Stimulated activated CD4-positive, alpha-beta T cell treated with anti-CD3 and anti-CD28 coated beads, Interleukin-4, amount 100 ng/mL, for 48 hours (primary cell): ENCODE measurements at places on chromosomes 3 and 15.

DNA sequence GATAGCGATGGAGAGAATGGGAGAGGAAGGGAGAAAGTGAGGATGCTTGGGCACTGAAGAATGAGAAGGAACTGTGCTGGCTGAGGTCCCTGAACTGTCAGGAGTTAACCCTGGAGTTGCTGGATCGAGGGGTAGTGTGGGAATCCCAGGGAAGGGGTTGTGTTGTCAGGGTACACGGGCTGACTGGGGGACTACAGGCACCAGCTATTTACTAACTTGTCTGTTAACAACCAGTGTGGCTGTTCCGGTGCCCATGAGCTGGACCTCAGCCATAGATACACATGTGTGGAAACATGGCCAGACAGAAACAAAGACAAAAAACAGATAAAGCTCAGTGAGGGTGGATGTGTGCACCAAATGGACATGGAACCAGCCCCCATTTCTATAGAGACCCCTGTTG lies 55.1 kb downstream of the GASK1A start:
- DNase-seq = no peak

- no peak for DNase-seq
Measured at GRCh38 chr3:186219211-186219638, 110.3 kb upstream of the ETV5 start.

DNA sequence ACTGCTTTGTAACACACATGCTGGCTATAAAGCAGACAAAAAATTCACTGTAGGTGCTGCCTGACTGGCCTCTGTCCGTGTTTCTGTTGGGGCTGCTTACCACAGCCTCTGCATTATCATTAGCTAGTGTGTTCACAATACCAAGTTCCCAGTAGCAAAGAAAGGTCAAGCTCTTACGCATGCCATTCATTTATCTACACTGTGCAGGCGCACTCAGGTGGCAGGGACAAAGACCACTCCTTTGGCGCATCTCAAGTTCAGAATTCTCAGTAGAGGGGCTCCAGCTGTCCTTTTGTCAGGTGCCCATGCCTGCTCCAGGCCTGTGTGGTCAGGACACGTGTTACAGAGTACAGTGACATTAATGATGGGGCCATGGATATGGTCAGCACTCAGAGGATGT lies 22.3 kb downstream of the MLH1 start:
- DNase-seq = no peak

DNA sequence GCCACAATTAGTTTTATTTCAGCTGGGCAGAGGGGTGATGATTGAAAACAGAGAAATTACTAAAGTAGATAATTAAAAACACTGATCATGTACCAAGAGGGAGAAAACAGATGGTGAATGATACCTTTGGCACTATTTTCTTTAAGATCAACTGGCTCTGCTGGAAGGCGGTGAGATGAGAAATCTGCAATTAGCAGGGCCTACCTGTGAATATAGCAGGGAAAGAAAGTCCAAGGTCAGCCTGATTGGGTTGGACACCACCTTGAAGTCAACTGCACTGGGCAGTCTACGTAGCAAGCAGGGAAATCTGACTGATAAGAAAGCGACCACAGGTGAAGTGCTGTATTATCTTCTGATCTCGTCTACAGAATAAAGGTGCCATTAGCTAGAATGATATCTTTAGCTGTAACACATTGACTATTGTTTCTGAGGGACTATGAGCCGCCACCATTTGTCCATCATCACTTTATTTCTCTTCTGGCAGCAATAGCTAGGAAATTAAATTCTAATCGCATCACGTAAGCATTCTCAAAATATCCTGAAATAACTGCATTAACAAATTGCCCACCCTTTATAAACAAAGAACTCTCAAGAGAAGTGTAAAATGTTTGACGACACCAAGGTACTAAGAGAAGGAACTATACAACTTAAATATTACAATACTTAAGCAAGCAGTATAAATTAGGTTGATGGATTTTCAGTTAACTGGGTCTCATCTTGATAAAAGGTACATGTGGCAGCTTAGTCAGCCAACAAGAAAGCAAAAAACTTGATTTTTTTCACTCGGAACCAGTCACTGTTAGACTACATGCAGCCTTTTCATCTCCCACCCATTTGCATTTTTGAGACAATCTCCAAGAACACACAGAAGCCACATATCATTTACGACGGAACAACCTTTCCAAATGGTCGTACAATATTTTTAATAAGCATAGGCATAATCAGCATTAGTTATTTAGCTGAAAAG lies 1.3 kb downstream of the NEDD4 start:
- no peak for DNase-seq

GRCh38 chr15:58043192-58043903 lies 22.2 kb downstream of the ALDH1A2 start:
- DNase-seq = peak; percentile 19

GRCh38 chr15:89514596-89515406 lies 18.4 kb upstream of the RHCG start:
- no peak for DNase-seq

DNA sequence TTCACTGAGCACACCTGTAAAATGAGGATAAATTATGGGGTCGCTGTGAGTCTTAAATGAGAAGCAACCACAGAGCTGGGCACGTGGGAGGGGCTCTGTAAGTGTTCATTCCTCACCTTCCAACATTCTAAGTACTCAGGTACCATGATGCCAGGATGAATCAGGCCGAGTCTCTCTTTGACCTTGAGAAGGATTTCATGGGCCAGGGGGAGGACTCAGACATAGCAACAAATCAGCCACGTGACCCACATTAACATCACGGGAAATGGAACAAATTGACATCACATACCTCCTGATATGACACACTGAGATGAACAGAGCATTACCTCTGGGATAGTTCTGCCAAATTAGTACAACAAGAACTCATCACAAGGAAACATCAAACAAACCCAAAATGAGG lies 35.2 kb upstream of the USP3 start:
- no peak for DNase-seq

GRCh38 chr3:56355570-56356185 lies 112.6 kb downstream of the ERC2 start:
- DNase-seq = no peak

- DNase-seq = no peak
Measured at GRCh38 chr3:112815981-112816380, 30.7 kb downstream of the CD200R1L start.

DNA sequence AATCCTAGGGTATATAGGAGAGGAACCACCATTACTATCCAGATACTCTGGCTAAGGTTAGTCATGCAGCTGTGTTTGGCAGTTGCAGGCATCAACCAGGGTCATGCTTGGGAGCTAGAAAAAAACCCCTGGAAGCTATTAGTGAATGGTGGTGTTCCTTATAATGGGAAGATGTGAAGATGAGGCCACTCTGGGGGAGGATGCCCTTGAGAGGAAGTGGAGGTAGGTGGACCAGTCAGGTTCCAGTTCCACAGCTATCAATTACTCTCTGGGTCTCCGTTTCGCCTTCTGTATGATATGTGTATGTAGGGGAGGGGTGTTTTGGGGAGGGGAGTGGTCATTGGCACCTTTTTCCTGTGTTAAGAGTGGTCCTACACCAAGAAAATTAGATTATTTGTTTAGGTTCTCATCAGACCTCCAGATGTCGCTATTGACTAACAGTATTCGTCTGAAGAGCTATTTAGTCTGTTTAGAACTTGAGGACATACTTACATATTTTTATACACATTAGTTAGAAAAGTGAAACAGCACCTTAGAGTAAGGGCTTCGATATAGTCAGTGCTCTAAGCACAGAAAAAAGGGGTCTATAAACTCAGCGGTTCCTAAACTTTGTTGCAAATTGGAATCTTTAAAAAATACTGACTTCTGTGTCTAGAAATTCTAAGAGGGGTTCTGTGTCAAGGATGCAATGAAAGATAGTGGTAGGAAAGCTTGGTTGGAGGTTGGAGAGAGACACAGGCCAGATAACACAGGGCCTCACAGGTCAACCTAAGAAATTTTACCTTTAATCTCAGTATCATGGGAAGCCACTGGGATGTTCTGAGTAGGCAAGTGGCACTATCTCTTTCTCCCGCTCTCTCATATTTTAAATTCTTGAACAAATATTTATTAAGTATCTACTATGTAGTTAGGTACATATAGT lies 9.1 kb upstream of the HPS3 start:
- no peak for DNase-seq

- no peak for DNase-seq
Measured at GRCh38 chr15:92663250-92663951, 7.8 kb upstream of the FAM174B start.

DNA sequence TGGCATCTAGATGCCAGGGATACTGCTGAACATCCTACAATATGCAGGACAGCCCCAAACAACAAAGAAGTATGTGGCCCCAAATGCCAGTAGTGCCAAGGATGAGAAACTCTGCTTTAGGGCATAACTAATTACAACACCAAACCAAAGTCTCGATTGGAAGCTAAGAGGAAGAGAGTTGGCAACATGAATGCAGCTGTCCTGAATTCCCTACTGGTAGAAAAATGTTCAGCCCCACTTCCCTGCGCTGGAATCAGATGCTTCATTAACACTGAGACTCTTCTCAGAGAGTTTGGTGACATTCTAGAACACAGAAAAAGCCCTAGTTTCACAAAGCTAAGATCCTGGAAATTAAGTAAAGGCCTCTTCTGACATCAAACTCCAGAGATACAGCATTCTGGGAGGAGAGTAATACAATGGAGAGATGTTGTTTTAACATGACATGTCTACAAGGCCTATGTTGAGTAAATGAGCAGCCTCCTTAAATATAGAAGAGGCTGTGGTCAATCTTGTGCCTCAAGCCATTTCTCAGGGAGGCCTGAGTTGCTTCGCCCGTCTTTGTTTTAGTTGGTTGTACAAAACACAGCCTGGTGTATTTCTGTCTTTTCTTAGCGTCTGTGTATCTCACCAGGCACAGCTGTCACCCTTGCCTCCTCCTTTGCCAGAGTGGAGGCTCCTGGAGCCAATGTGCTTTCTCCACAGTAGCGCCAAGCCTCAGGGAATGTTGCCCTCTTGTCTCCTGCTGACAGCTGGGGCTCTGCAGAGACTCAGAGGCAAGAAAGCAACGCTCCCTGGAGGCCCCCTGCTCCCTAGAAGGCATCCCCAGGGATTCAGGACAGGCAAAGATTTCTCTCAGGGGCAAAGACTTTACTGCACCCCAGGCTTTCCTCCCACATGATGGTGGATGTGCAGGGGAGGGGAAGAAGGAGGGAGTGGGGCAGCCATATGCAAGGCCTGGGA lies 25.1 kb upstream of the CTNNB1 start:
- DNase-seq = no peak

GRCh38 chr3:114392831-114393230 lies 99.0 kb downstream of the TIGIT start:
- no peak for DNase-seq

- no peak for DNase-seq
Measured at GRCh38 chr3:133763797-133764683, 17.8 kb downstream of the TF start.

DNA sequence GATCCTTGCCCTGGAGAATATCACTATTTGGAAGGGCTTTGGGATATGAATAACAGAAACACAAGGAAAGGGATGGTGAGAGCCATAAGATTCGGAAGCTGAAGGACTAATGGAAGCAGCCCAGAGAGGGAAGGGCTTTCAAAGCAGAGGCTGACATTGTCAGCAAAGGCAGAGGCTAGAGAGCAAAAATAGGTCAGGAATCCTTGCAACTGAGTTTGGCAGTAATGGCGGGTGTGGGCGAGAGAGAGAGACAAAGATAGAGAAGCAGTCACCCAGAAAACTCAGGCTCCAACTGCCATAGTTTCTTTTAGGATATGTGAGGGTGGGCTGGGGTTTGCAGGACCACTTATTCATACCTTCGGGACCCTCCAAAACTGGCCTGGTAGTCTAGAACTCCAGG lies 248.6 kb downstream of the OPA1 start:
- no peak for DNase-seq

GRCh38 chr3:161414907-161415306 lies 43.6 kb upstream of the SPTSSB start:
- DNase-seq = no peak

GRCh38 chr3:5634411-5634810 lies 446.9 kb downstream of the EDEM1 start:
- DNase-seq = no peak

DNA sequence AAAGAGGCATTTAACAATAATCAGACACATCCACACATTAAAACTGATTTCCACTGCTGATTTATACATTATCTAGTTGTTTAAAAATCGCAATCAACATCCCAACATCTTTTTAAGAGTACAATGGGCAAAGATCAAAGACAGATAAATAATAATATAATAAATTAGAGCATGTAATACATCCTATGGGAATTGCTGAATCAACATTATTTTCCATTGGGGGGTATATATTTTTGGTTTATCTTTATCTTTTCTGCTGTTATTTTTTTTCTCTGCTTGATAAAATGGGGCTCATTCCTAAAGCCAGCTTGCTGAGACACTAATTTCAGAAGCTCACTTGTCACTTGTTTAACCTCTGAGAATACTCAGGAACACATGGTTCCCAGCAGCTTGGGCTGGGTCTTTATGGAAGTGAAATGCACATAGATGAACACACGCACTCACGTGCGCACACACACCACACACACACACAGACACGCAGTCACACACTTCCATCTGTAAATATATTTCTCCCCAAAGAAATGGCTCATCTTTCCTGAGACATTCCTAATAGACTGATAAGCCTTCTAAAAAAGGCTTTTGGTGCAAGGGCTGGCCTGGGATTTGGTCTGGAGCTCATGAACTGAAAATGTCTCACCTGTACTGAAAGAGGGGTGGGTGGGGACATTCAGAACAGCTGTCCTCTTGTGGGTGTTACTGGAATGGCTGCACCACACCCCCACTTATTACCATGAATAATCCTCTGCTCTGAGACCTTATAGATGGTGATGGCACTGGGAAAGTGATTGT lies 3.5 kb upstream of the PPIB start:
- no peak for DNase-seq

GRCh38 chr3:179455954-179456353 lies 4.7 kb upstream of the GNB4 start:
- DNase-seq = no peak

DNA sequence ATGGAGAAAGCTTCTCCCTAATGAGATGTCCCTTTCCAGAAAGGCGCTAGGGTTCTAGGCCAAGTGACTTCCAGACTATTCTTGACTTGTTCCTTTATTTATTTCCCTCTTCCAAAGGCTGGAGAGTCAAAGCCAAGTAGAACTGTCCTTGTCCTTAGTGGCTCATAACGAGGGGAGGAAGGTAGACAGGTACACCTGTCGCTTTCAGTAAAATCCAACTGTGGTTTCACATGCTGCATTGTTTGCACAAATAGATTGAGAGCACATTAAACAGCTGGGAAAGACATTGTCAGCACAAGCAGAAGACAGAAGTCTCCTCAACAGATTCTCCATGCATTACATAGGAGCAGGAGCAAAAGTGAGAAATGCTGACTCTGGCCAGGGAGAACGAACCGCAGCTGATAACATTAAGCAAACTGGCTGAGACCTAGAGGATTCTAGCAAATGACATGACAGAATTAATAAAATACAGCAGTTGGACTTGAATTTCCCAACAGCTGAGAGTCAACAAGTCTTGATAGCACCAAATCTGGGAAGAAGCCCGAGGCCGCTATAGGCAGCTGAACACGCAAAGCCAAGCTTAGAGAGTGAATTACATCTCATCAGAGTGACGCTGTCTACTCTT lies 227.7 kb downstream of the TLE3 start:
- DNase-seq = no peak

- no peak for DNase-seq
Measured at GRCh38 chr3:42822828-42823227, 13.6 kb downstream of the ACKR2 start.
